ENCODE measurements at places on chromosomes 3 and 15.

DNA sequence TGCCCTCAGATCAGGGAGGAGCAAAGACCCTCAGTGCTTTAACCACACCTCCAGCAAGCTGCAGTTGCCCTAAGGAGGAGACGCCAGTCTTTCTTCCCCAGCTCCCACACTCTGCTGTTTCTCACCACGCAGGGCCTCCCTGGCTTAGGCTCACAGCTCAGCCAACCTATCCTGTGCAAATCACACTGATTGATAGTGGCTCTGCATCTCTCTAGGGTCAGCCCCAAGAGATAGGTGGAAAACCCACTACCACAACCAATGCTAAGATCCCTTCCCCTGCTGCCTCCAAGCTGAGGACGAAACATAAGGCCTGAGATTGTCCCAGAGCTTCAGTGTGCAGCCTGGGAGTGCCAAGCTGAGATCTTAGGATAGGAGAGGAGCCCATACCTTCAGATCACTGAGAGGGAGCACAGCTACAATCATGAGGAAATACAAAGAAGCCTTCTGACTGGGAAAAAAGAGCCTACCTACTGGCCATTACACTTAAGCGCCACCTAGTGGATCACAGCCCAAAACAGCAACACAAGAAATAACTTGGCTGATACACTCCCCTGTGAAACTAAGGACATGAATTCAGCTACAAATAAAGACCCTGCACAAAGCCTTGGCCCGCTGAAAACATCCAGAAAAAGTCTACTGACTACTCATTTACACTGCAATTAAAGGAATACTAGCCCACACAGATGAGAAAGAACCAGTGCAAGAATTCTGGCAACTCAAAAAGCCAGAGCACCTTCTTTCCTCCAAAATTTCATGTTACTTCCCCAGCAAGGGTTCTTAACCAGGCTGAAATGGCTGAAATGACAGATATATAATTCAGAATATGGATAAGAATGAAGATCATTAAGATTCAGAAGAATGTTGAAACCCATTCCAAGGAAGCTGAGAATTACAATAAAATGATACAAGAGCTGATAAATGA lies 271.5 kb upstream of the DCBLD2 start:
- DNase-seq, result no peak

GRCh38 chr3:187165144-187165543 lies 25.8 kb upstream of the RPL39L start:
- no peak for DNase-seq

- no peak for DNase-seq
These were observed 210.5 kb downstream of the GABRB3 start for GRCh38 chr15:26562336-26562735.

DNA sequence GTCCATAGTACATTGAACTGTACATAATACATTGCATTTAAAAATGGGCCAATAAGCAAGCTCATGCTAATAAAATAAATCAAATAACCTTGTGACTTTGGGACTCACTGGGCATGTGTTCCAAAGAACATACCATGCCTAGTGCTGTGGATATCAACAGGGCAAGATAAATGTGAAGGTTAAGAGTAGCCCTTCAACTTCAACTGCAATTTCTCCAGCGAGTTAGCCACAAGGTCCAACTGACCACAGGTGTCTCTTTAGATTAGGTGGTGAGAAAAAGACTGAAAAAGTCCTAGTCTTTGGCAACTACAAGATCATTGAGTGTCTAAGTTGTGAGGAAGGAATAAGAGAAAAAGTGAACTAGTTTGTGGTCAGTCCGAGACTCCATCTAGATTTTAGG lies 78.3 kb upstream of the ATP11B start:
- DNase-seq, result no peak

- no peak for DNase-seq
These were observed 523.2 kb downstream of the RBMS3 start for GRCh38 chr3:29804044-29804443.

All from activated naive CD4-positive, alpha-beta T cell (primary cell).